ENCODE measurements at places on chromosomes 11 and 22. TPM values are rescaled to one million over a fixed set of nuclear protein-coding genes. Genes with fewer than 3 reads are reported as not detected.

The PATE4 gene
- total RNA-seq, result not detected

The TRAPPC4 gene
- total RNA-seq, result 136 TPM

The FLRT1 gene
- not detected for total RNA-seq

The FXYD2 gene
- total RNA-seq, result 3.1 TPM

The LYVE1 gene
- total RNA-seq, result not detected

The C22orf31 gene
- total RNA-seq, result not detected

The PYGM gene
- total RNA-seq, result 0.99 TPM

The SMIM38 gene
- 0.94 TPM for total RNA-seq

The FAM83F gene
- 0.42 TPM for total RNA-seq

The FGF4 gene
- total RNA-seq, result not detected

The TOMT gene
- total RNA-seq, result not detected

The MIAT gene
- 15.4 TPM for total RNA-seq

The CAVIN3 gene
- 45.3 TPM for total RNA-seq

The IGHMBP2 gene
- 26.3 TPM for total RNA-seq

The CHEK1 gene
- 152 TPM for total RNA-seq

The CEND1 gene
- 1.3 TPM for total RNA-seq

The THY1 gene
- total RNA-seq, result 0.36 TPM

The NNMT gene
- total RNA-seq, result not detected

The MMP8 gene
- not detected for total RNA-seq

The LRRC56 gene
- total RNA-seq, result 2.1 TPM

The MFRP gene
- total RNA-seq, result not detected

The CYTH4 gene
- total RNA-seq, result 16.4 TPM

The NDUFA6 gene
- 109 TPM for total RNA-seq

The PHETA2 gene
- 3.0 TPM for total RNA-seq

The TST gene
- 5.0 TPM for total RNA-seq

The APOBEC3G gene
- total RNA-seq, result 137 TPM

The PNPLA2 gene
- total RNA-seq, result 38.5 TPM

The MOGAT2 gene
- not detected for total RNA-seq

The SORL1 gene
- total RNA-seq, result 21.8 TPM

The RAC2 gene
- total RNA-seq, result 498 TPM

The OR10D3 gene
- total RNA-seq, result not detected

The TSPAN32 gene
- 2.9 TPM for total RNA-seq

The SLC22A25 gene
- total RNA-seq, result not detected

The GAL3ST1 gene
- total RNA-seq, result not detected

The PGA5 gene
- total RNA-seq, result not detected

The RIMBP3C gene
- total RNA-seq, result not detected

The BIK gene
- 3.5 TPM for total RNA-seq

The LARGE1 gene
- total RNA-seq, result 0.38 TPM

The TRIM29 gene
- not detected for total RNA-seq

The KIRREL3 gene
- not detected for total RNA-seq

The POTEH gene
- not detected for total RNA-seq

The C1QTNF5 gene
- total RNA-seq, result not detected

The POLR2F gene
- total RNA-seq, result 136 TPM

The OR8G5 gene
- total RNA-seq, result not detected

The MMP13 gene
- not detected for total RNA-seq

The C11orf86 gene
- total RNA-seq, result not detected

The F2 gene
- not detected for total RNA-seq

The OR5B21 gene
- total RNA-seq, result 0.40 TPM

The GSTT2 gene
- total RNA-seq, result not detected

The C11orf42 gene
- total RNA-seq, result not detected

The LRRC4C gene
- total RNA-seq, result not detected

The MEI1 gene
- total RNA-seq, result 24.0 TPM
